CD4-positive, alpha-beta T cell treated with Interleukin-12 subunit alpha and Interleukin-12 subunit beta, for 1 hour (primary cell): ENCODE measurements at places on chromosomes 11 and 22.
A peak's percentile ranks its signal among the peaks of the same experiment; 100 is the strongest.

DNA sequence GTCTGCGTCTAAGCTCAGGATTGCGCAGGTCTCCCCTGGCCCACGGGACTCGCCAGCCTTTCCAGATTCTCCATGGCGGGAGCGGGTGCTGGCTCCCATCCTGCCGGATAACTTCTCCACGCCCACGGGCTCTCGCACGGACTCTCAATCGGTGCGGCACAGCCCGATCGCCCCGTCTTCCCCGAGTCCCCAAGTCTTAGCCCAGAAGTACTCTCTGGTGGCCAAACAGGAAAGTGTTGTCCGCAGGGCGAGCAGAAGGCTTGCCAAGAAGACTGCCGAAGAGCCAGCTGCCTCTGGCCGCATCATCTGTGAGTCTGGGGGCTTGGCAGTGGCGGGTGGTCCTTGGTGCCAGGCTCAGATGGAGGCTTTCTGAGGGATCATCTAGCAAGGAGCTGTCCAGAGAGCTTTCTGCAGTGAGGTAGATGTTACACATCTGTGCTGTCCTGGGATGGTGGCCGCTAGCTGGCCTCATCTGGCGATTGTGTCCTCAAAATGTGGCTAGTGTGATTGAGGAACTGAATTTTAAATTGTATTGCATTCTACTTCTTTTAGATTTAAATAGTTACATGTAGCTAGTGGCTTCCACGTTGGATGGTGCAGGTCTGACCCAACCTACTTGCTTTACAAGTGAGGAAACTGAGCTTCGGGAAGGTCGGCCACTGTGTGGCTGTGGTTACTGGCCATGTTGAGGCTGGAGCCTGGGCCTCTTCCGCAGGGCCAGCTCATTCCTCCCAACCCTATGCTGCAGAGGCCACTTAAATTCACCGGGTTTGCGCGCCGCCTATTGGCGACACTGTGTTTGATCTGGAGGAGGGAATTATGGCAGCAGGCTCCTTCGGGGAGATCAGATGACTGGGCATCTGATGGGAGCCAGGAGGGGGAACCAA lies 6.7 kb downstream of the INCENP start:
- no peak for DNase-seq

GRCh38 chr11:114209343-114209742 lies 86.9 kb upstream of the NNMT start:
- DNase-seq: no peak

GRCh38 chr22:40312050-40312449 lies 34.2 kb upstream of the ADSL start:
- DNase-seq: no peak

DNA sequence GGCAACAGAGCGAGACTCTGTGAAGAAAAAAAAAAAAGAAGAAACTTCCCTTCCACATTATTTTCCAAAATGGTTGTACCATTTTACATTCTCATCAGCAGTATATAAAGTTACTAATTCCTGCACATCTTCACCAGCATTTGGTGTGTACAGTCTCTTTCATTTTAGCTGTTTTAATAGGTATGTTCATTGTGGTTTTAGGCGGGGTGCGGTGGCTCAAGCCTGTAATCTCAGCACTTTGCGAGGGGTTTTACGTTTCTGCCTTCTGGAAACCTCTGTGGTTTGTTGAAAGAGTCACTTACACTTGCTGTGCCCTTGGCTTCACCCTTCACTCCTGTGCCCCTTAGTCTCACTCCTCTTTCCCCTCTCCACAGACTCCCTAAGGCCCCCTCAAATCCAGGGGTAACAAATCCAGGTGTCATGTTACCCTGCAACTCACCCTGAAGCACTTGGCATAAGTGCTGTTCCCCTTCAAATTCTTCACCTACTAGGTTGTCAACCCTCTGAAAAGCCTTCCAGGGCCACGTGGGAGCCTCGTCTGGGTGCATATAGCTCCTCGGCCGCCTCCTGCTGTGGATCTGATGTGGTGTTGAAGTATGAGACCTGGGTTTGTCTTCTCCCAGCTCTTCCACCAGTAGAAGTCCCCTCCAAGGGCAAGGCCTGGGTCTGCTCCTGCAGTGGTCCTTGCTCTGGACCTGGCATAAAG lies 20.8 kb downstream of the TOB2 start:
- DNase-seq: peak; percentile 59

DNA sequence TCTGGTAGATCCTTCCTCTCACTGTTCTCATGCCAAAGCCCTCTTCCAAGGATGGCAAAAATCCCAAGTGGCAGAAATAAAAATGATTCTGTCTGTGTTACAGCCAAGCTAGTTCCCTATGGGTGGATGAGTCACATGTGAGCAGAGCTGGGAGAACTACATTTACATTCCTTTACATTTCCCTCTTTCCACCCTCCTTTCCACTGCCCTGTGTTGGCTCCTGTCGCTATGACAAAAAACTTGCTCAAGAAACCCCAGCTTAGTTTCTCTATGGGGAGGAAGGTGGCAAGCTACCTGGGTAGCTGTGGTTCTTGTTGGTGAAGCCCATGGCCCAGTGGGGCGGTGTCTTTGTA lies 10.2 kb upstream of the DDB2 start:
- no peak for DNase-seq

GRCh38 chr11:71179877-71180605 lies 72.3 kb downstream of the SHANK2 start:
- DNase-seq: no peak

DNA sequence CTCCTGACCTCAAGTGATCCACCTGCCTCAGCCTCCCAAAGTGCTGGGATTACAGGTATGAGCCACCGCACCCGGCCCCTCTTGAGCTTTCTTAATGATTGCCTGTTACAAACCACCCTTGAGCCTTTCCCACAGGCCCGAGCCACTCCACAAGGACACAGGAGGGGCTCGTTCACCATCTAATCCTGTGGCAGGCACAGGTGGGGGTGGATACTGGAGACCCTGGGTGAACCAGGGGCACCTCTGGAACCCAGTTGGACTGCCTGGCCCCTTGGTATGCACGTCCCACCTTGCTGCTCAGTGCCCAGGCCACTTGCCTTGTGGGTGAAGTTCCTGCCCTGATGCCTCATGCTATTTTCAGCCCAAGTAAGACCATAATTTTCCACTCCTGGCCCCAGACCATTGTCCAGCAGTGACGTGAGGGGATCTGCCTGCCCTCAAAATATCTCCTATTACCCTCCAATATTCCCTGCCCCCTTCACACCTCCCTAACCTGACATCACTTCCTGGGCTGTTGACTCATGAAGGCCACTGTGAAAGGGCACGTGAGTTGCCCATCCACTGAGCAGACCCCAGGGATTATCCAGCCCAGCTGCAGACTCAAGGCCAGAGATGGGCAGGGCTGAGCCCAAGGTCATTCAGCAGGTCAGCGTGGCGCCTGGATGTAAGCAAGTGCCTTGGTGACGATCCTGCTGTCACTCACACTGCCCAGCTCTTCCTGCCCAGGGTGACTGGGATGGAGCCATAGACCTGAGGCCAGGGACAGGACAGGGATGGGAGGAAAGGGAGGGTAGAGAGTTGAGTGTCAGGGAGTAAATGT lies 19.6 kb downstream of the P2RY2 start:
- DNase-seq: no peak
